Stimulated activated CD4-positive, alpha-beta T cell treated with anti-CD3 and anti-CD28 coated beads, Interleukin-1b, Interleukin-23, amount 100 ng/mL, for 48 hours (primary cell): ENCODE measurements at places on chromosomes 1 and 21.

DNA sequence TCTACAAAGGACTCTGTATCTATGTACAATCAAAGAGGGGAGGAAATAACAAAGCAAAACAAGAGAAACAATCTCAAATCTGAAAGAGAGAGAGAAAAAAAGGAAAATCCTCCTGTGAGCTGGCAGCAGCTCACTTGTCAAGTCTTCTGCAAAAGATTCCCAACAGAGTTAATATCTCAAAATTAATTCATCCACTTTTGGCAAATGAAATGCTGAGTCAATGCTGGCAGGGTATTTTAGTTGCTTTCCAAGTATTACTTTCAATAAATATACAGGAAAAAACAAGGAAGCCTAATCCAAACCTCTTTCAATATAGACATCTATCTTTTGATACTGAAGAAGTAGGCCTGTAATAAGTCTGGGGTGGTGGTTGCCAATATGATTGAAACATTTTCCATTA, 613.9 kb upstream of the NEGR1 start:
- no peak for DNase-seq

DNA sequence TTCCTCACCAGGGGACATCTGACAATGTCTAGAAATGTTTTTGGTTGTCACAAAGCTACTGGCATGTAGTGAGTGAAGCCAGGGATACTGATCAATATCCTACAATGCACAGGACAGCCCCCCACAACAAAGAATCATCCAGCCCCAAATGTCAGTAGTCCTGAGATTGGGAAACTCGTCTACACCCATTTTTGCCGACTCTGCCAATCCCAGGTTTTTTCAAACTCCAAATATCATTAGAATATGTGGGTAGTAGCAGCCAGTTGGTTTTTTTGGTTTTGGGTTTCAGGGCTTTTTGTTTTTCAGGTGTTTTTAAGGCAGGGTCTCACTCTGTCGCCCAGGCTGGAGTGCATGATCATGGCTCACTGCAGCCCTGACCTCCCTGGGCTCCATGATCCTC, 5.9 kb downstream of the SPATA46 start:
- no peak for DNase-seq

DNA sequence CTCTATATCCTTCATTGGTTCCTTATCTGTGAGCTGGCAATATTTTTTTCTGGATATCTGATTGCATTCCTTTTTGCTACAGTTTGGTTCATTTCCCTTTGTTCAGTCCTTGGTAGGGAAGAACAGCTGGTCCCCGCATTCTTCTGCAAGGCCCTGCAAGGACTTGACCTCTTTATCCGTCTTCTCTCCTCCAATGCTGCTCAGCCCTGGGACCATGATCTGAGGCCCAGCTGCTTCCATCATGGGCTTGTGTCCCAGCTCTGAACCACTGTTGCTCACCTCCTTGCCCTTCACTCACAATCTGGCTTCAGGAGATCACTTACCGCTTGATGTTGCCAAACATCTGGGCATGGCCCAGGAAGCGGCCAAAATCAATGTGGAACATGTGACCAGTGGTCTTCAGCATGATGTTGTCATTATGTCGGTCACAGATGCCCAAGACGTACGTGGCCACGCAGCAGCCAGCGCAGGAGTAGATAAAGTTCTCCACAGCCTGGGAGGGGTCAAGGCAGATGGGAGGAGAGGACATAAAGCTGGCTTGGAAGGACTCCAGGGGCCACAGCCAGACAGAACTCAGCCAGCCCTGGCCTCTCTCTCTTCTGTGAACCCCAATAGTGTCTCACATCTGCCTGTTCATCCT, 22.6 kb upstream of the PPP1R15B start:
- no peak for DNase-seq

DNA sequence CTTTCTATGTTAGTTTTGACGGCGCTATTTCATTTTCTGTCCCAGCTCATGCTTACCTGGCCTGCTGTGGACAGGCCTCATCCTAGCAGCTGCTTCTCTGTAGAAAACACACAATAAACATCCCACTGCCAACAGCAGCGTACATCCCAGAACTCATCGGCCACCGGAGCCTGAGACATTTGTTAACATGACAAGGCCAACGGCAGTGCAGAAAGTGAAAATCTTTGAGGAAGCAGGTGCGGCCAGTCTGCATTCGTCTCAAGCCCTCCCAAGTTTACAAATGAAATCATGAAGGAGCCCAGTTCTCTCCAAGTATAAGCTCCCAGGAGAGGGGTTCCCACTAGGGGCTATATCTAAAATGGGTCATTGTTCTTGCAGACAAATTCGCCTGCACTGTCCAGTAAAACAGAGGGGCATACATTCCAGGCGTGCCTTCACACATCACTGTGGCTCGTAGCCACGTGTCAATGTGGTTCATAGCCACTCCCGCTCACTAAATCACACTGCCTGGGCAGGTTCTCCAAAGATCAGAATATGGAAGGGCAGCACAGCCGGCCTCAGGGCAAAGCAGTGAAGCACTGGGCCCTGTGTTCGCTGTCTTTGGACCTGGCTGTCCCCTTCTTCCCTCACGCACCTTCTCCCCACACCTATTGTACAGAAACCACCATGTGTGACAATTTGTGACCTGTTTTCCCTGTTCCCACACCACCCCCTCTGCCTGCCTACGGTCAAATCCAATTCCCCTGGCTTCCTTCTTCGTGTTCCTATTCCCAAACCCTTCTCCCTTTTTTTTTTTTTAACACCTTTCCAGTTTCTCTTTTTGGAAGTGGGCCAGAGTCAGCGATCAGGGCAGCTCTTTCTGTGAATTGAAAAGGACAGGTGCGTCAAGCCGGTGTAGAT, 27.0 kb upstream of the ABCG1 start:
- no peak for DNase-seq

- DNase-seq = no peak
Measured at GRCh38 chr21:33070744-33070997, 730 bp downstream of the OLIG1 start.

DNA sequence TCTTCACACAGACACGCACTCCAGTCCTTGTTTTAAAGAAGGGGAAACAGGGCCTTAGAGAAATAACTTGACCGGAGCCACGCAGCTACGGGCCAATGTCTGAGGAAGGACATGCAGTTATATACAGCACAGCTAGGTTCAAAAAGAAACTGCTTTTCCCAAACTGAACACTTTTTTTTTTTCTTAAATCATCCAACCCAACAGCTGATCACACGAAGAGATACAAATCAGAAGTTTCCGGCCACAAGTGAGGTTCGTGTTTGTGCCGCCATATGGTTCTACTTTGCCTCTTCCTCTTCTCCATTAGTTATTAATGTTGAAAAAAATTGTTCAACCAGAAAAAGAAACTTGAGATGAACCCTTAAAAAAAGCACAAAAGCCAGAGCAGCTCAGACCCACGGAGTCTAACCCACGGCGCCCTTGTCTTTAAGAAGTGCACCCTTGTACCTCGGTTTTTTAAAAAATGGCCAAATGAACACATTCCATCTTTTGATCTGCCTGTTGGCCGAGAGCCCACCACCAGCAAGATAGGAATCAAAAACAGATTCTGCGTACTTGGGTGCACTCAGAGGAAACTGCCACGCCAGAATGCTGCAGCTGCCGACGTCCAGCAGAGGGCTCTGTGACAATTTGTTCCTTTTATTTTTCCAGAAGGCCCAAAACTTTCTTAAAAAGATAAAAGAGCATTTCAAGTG, 78.9 kb downstream of the SLC66A1 start:
- peak; percentile 54 for DNase-seq

DNA sequence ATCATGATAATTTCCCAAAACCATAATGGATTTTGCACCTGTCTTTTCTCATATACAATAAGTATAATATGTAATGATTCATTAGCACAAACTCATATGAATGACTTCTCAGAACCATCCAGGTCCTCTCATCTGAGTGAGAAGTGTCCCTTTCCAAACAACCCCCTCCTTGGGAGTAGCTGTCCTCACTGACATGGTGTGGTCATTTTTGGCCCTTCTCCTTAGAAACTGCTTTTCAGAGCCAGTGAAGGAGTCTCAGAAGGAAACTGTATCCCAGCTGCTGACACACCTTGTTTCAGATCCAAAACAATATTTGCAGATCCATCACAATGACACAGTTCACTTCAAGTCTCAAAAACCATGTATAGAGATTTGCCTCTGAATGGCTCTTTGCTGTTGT, 95.5 kb downstream of the MIS18A start:
- no peak for DNase-seq

DNA sequence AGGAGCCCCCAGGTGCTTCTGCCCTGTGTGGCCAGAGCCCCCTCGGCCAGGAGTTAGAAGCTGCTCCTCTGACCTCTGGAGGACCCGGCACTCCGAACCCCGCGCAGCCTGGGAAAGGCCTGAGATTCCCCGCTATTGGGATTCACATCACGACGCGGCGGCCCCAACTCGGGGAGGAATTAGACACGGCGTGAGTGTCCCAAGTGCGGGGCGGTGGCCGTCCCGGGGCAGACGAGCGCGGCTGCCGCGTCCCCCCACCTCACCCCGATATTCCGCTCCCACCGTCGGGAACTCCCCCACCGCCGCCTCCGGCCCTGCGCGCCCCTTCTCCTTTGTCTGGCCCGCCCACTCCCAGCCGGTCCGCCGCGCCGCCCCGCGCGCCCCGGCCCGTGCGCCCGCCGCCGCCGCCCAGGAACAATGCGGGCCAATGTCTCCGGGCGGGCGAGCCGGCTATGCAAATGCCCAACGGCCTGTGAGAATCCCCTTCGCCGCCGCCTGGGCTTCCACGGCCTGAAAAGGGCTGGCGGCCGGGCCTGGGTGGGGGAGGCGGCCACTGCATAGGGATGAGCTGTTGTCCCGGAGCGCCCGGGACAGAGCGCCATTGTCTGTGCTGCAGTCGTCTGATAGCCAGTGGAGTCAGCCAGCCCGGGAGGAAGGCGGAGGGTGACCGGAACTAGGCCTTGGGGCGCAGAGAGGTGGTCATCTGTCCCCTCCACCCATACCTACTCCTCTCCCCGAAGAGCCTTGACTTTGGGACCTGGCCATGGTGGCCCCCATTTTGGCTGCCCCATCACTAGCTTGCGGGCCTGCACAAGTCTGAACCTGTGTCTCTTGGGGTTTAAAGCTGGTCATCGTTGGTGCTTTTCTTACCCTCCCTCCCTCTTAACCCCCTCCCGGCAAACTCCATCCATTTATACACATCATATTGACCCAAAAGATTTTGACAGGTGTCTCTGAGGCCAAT, 19.4 kb downstream of the RHBG start:
- DNase-seq = no peak

GRCh38 chr1:38142606-38143005, 96.0 kb upstream of the POU3F1 start:
- DNase-seq = no peak

GRCh38 chr1:22225858-22226589, 83.1 kb upstream of the WNT4 start:
- DNase-seq = no peak
